ENCODE measurements at places on chromosomes 2 and 18.

DNA sequence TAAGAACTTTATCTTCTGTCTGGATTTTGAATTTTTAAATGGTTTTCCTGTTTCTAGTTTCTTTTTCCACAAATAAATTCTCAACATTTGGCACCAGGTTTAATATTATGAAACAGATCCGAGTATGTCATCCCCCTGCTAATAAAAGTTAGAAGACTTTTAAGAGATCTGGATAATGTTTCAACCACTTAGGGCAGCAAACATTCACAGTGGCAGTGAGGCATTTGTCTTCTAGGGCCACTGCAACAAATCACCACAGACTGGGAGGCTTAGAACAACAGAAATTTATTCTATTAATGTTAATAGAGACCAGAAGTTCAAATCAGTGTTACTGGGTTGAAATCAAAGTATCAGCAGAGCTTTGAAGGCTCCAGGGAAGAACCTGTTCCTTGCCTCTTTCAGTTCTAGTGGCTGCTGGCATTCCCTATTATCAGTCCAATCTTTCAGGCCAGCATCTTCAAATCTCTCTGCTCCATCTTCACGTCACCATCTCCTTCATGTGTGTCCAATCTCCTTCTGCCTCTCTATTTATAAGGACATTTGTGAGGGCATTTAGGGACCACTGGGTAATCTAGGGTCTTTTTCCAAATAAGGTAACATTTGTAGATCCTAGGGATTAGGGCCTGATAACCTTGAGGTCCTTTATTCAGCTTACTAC, 23.4 kb downstream of the ACSL3 start:
- DNase-seq, result no peak

- DNase-seq, result no peak
Observed at GRCh38 chr2:151908204-151908882, 80.1 kb upstream of the ARL5A start.

DNA sequence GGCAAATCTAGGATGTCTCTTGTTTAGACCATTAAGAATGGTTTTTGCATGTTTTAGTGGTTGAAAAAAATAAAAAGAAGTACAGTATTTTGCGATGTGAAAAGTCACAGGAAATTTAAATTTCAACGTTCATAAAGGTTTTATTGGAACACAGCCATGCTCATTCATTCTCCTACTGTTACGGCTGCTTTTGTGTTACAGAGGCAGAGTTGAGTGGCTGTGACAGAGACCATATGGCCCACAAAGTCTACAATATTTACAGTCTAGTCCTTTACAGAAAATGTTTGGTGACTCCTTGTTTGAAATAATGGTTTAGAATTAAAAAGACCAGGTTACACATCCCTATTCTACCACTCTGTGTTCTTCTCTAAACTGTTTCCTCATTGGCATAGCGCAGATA, 48.1 kb downstream of the MYOM1 start:
- DNase-seq, result no peak

GRCh38 chr18:26863122-26863879, 2.2 kb downstream of the AQP4 start:
- no peak for DNase-seq

- DNase-seq, result no peak
Observed at GRCh38 chr18:39635966-39636365, 2070.4 kb upstream of the CELF4 start.

- DNase-seq, result no peak
Observed at GRCh38 chr18:73715210-73715670, 432.4 kb downstream of the FBXO15 start.

- no peak for DNase-seq
Observed at GRCh38 chr2:175103191-175103590, 64.8 kb downstream of the ATF2 start.

DNA sequence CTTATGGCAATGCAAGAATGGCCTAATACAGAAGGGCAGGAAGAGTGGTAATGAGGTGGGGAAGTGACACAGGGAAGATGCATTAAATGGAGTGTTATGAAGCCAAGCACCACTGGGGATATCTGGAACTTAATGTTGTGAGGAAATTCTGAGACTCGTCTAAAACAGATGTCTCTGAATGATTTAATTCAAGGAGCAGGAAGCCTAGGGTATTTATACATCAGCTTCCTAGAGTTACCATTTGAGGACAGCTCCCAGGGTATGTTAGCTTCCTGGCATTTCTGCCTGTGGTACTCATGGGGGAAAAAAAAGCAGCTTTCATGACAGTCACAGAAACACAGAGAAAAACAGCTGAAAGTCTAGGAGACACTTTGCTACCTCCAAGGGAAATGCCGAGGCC, 989.5 kb downstream of the CBLN2 start:
- no peak for DNase-seq

- no peak for DNase-seq
Observed at GRCh38 chr18:60245096-60245495, 127.5 kb downstream of the MC4R start.

DNA sequence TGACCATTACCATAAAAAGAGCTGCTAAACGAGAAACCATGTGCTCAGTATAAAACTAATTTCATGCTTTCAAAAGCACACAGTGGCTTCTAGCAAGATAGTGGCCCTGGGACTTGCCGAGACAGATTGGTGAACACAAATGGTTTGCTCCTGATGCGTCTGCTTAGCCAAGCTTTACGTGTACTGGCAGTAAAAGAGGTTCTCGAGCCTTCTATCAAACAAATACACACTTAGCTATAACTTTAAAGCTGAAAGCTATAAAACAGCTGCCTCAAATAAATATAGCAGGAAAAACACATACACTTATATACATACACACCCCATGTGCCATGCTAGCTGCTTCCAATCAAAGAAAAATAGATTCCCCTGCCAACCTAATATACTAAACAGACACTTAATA, 117.0 kb downstream of the ZNF385B start:
- DNase-seq, result no peak

GRCh38 chr2:197885587-197885986, 81.2 kb downstream of the PLCL1 start:
- no peak for DNase-seq

- no peak for DNase-seq
Observed at GRCh38 chr2:172232708-172233396, 130.2 kb upstream of the DLX2 start.

- no peak for DNase-seq
Observed at GRCh38 chr2:157473581-157473980, 29.7 kb upstream of the CYTIP start.

GRCh38 chr2:237572021-237572741, 5.8 kb downstream of the PRLH start:
- DNase-seq, result peak; percentile 91

GRCh38 chr2:155846259-155846658, 486.3 kb downstream of the NR4A2 start:
- no peak for DNase-seq

DNA sequence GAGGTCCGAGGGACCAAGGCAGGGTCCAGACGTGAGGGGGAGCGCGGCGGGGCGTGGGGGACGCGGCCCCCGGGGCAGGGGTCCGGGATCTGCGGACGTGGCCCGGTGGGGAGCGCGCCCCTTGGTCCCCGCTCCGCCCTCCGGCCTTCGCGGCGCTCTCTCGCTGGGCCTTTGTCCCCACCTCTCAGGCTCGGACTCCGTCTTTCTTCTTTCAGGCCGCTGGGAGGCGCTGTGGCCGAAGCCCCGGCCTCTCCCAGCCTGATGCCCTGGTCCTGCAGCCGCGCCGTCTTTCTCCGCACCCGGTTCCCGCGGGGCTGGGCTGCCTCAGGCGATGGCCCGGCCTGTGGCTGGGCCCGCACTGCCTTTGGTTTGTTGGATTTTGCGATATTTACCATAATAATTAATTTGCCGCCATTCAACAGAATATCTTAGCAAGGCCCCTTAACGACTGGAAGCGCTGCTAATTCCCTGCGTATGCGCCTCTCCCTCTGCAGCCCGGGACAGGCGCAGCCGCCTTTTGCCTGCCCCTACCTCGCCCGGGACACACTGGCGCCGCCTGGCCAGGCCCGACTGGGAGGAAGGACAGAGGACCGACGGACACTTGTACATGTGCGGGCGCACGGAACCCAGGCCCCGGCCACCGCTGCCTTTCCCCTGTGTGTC, 10.8 kb downstream of the SIX3 start:
- peak; percentile 83 for DNase-seq

- no peak for DNase-seq
Observed at GRCh38 chr2:53655256-53655655, 112.3 kb upstream of the CHAC2 start.

DNA sequence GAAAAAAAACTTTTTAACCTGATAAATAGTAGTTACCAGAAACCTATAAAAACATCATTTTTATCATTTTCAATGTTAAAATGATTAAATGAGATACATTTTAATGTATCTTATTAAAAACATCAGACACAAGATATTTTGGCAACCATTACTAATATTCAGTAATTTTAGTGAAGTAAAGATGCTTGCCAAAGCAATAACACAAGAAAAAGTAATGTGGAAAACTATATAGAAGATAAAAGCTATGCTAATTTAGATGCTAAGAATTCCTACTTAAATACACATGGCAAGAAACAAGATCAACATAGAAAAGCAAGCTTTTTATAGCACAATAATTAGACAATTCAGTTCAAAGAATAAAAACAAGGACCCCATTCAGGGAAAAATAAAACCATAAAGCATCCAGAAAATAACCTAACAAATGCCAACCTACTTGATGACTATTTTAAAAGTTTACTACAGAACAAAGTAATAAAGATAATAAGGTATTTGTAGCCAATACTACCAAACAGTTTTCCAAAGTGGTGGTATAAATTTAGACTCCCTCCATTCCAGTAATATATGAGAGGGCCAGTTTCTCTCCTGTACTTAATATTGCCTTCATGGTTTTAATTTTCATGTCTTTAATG, 489.5 kb downstream of the CDH2 start:
- no peak for DNase-seq

GRCh38 chr2:3487432-3487831, 31.9 kb downstream of the ADI1 start:
- DNase-seq, result no peak

GRCh38 chr2:70964596-70965386, 13.6 kb upstream of the ANKRD53 start:
- peak; percentile 78 for DNase-seq

- DNase-seq, result no peak
Observed at GRCh38 chr18:11136241-11136640, 13.1 kb downstream of the PIEZO2 start.

DNA sequence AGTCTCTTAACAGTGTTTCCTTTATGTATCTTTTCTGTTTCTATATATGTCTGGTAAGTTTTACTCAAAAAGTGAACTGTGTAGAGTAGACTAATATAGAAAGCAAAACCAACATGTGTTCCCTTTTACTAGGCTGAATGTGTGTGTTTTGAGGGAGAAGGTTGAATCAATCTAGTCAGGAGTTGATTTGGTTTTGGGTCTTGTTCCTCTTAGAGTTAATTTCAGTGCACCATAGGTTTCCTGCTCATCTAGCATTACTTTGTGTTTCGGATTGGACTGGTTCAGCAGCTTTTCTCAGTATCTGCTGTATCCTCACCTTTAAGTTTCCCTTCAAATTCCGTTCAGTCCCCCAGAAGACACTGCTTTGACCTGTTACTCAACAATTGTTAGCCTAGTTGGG, 52.0 kb upstream of the TRIM43 start:
- no peak for DNase-seq

DNA sequence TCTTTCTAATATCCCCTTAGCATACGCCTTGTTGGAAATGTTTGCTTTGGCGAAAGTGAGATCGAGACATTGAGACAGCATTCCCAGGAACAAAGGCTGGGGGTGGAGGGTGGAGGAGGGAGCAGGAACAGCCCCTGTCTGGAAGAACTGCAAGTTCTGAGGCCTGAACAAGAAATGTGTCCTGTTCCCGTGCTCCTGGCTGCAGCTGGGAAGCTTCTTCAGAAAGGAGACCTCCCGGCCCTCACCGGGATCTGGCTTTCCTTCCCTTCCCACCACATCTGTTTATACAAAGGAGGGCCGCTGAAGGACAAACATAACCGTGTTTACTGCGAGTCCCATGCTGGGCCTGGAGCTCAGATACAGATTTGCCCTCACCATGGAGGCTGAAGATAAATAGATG, 35.9 kb downstream of the AFF3 start:
- DNase-seq, result no peak

DNA sequence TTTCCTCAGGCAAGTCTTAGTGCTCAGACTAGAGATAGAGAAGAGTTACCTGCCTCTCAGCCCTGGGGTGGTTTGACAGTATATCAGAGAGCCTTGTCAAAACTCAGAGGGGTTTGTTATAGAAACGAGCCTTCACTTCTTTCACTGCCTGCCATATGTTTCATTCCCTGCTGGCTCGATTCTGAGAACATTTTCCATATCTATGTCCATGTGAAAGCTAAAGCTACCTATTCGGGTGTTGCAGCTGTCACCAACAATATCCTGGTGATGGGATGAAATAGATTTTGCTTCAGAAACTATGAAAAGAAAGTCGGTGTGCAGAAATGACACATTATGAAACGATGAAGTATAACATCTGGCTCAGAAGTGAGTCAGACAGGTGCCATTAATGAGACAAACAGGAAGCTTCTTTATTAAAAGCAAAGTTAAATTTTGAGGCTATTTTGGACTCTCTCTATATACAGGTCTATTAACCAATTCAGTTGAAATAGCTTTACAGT, 56.1 kb upstream of the TANK start:
- DNase-seq, result no peak

DNA sequence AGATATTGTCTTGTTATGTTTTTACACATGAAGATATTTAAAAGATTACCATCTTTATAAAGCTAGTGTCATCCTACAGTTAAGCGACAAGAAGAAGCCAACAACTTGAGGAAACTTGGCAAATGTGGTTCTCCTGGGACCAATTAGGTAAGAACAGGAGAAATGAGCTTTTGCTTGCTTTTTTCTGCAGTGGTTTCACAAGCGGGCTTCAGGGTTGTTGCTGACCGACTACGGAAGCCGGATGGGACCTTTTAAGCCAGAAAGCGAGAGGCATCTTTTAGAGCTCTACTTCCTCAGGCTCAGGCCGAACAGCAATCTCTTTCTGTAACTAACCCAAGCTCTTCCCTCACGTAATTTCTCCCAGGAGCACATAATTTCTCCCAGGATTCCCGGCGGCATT, 256.5 kb downstream of the CNTNAP5 start:
- DNase-seq, result no peak

Data from NB4 (cell line).